Effector memory CD4-positive, alpha-beta T cell (primary cell): ENCODE measurements at places on chromosomes 12 and 14.

DNA sequence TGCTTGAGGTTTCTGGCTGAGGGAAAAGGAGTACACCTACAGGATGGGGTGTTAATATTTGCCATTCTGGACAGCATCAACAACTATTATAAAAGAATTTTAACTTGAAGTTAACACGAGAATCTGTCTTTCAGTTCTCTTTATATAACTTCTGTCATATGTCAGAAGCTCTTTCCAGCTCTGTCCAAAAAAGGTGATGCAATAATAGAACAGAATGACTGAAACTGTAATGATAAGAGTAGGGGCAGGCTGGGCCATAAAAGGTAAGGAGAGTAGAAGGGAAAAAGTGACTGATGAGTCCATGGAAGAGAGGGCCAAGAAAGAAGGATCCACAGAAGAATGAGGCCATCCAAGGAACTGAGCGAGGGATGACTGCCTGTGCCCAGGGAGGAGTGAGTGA, 966.7 kb upstream of the FBXO33 start:
- no peak for DNase-seq

DNA sequence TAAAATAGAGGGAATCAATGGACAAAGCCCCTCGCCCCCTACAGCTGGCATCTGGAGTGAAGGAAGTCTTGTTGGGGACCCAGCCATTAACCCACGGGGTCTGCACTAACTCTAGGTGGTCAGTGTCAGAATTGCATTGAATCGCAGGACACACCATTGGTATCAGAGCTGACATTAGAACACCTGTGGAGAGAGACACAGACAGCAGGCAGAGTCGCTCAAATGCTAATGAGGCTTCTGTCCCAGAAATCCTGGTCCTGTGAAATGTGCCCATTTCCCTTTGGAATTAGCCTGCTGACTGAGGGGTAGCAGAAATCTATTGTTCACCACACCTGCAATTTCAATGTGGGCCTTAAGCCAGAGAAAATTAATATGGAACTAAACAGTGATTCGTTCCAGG, 33.0 kb downstream of the TMEM132D start:
- no peak for DNase-seq

DNA sequence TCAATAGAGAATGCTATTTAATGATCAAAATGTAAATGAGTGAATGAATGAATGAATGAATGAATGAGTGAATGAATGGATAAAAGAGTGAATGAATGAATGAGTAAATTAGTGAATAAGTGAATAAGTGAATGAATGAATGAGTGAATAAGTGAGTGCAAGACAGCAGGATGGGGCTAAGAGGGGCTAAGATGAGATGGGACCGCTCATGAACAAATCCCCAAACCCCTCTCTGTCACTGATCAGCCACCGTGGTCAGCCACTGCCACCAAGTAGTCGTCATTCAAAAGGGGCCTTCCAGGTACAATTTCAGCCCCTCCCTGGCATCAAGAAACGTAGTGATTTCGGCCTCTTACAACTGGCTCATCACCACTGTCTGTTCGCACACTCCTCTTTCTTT, 79.2 kb downstream of the BCL11B start:
- no peak for DNase-seq

DNA sequence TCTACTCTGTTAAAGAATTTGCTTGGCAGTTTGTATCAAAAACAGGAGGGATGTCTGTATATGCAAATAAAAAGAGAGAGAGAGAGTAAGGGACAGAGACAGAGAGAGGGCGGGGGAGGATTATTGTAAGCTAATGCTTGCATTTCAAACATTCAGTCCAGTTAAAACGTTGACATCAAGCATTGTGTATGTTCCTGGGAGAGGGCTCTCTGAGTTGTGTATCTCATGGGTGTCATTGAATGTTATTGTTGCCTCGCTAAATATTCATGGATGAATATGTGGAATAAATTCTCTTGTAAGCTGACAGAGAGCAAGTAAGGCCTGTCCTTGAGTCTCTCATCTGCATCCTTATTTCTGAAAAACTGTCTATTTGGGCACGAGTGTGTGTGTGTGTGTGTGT, 78.8 kb upstream of the VRK1 start:
- no peak for DNase-seq

- no peak for DNase-seq
Measured at GRCh38 chr12:94832780-94833681, 170.5 kb downstream of the NDUFA12 start.

DNA sequence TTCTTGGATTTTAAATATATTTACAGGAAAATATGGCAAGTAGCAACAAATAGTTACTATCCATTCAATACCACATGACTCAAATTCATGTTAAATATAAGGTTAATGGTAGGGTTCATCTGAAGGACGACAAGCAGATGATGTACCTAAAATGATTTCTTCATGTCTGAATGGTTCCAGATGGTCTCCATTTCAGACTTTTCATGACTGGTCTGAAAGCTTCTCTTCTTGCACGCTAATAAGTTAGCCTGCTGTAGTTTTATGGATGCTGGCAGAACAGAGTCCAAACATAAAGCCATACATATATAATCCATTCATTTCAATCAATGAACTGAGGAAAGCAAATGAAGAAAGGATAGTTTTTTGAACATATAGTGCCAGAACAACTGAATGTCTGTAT, 257.0 kb upstream of the MGAT4C start:
- no peak for DNase-seq

- DNase-seq = peak; percentile 88
Measured at GRCh38 chr12:111434680-111435338, 29.1 kb downstream of the SH2B3 start.

DNA sequence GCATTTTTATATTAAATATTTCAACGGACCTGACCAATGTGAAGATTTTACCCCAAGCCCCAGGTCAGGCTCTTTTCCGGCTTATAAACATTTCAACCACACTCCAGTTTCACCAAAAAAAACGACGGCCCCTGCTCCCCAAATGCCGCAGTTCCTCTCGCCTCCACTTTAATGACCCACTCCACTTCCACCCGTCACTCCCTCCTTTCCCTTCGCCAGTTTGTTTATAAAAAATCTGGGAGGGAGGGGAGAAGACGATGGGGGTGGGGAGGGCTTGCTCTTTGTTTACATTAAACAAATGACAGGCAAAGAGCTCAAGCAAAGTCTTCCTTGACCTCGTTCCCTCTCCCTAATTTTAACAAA, 5.4 kb downstream of the SIX6 start:
- DNase-seq = no peak

- DNase-seq = no peak
Measured at GRCh38 chr14:75425446-75425845, 2.4 kb upstream of the JDP2 start.

DNA sequence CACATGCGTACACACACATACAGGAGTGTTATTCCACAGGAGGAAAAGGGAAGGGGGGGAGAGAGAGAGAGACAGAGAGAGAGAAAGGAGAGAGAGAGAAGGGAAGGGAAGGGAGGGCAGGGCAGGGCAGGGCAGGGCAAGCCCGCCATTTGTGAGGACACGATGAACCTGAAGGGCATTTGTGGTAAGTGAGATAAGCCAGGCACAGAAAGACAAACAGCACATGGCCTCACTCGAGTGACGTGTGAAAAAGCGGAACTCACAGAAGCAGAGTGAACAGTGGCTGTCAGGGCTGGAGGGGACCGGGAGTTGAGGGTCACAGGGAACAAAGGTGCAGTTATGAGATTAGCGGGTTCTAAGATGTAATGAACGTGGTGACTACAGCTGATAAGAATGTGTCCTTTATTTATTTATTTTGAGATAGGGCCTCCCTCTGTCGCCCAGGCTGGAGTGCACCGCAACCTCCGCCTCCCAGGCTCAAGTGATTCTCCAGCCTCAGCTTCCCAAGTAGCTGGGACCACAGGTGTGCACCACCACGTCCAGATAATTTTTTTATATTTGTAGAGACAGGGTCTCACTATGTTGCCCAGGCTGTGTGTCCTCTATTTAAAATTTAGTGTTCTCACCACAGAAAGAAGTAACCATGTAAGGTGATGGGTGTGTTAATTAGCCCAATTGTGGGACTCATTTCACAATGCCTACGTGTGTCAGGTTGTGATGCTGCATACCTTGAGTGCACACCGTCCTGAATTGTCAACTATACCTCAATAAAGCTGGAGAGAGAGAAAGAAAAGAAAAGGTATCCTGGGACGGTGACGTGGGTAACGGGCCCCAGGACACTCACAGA, 18.7 kb upstream of the FBRSL1 start:
- DNase-seq = no peak

DNA sequence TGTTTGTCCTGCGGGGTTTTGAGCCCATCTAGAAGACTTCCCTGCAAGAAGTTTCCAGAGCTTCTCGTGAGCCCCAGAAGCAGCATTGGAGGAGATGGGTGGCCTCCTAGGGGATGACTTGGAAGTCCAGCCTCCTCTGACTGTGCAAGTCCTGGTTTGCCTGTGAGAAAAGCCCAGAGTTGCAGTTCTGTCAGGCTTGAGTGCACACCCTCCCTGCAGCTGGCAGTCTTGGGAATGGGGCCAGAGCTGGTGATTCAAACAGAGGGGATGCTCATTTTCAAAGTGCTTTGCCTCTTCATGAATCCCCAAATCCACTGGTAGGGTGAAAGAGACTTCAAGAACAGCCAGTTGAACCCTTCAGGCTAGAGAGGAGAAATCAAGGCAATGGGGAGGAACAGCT, 3.9 kb upstream of the PPP1R1A start:
- DNase-seq = no peak

DNA sequence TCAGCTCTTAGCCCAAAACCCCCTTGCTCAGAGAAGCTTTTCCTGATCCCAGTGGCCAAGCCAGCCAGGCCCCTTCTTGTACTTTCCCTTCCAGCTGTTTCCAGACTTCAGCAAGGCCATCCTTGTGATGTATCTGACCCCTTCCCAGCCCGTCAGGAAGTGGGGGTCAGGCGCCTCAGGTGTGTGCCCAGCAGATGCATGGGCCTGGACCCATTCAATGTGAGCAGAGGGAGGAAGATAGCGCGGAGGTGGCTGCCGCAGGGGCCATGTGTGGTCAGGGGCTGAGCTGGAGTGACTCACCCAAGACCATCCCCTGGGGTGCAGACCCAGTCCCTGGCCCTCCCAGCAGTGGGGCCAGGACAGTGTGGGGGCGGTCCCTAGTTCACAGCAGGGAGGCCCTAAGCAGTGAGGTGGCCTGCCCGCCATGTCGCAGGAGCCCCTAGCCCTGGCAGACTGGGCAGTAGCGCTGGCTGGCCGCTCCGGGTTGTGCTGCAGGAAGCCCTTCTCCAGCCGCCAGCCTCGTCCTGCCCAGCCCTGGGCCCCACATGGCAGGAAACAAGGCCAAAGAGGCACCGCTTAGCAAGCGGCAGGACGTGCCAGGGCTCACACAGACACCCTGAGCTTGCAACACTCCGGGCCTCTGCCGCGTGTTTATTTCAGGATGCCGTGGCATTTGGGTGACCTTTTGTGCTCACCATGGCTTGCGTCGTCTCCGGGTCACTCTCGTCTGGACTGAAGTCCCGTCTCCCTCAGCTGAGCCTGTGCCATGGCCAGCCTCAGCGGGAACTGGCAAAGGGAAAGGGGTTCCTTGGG, 12.0 kb downstream of the ADSS1 start:
- DNase-seq = no peak

- no peak for DNase-seq
Measured at GRCh38 chr14:51806026-51807023, 54.1 kb upstream of the GNG2 start.

DNA sequence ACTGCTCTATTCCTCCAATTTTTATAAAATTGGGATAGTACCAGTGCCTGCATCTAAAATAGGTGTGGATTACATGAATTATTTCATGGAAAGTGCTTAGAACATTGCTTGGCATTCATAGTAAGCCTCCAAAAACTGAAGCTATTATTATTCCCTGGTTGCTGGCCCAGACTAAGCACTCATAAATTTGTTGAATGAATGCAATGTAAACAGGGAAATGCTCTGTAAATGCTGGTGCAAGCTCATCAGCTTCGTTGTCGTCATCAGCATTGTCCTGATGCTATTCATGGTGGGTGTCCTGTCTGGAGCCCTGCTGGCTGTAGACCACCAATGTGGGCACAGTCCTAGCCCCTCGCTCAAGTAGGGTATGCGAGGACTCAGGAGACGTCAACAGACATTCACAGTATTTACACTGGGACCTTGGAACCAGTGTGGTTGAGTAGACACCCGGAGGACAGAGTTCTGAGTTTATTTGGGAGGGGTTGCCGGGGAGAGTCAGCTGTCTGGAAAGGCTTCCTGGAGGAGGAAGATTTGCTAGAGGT, 16.5 kb downstream of the BDKRB2 start:
- DNase-seq = no peak

DNA sequence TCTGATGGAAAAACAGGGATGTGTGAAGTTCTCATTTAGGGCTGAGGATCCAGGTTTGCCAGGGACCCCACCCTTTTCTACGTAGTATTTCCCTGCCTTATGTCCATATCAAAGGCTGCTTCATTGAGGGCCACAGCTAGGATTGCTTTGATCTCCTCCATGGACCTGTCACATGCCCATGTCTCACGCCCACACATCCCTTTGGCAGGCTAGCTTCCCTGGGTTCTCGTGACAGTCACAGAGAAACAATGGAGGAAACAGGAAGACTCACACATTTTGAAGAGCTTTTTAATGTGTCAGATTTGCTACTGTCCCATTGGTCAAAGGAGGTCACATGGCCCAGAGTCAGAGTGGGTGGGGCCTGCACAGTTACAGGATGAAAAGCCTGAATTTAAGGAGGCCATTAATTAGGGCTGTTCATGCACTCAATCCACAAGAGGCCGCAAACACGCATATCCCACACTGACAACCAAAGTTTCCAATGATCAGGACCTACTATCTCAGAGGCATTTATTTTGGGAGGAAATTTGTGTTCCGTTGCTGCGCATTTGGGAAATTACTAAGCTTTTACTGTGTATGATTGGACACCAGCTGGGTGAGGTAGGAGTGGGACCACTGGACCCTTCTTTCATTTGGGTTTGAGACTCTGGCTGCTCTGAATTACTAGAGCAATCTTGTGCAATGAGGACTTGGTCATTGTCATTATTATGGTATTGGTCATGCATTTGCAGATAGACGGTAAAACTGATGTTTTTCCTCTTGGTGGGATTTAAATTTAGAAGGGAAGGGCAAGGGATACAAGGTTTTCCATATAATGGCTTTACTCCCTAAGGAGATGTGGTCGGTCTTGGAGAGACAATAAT, 266.2 kb downstream of the KTN1 start:
- DNase-seq = no peak

GRCh38 chr12:78651755-78652154, 212.8 kb upstream of the SYT1 start:
- DNase-seq = no peak

DNA sequence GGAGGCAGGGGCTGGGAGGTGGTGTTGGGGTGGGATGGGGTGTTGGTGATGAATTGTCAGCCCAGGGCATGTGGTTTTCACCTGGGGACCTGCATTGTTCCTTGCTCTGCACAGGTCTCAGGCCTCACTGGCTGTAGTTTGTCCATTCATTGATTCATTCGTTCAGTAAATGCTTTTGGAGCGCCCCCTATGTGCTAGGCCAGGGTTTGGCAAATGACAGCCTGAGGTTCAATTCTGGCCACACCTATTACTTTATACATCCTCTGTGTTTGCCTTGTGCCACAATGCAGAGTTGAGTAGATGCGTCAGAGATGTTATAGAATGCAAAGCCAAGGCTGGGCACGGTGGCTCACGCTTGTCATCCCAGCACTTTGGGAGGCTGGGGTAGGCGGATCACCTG, 4.7 kb downstream of the ADCK1 start:
- DNase-seq = no peak
